NCI-H1105 treated with DMSO at 0.1 percent for 48 hours (cell line): ENCODE measurements at places on chromosomes 3 and 15.

DNA sequence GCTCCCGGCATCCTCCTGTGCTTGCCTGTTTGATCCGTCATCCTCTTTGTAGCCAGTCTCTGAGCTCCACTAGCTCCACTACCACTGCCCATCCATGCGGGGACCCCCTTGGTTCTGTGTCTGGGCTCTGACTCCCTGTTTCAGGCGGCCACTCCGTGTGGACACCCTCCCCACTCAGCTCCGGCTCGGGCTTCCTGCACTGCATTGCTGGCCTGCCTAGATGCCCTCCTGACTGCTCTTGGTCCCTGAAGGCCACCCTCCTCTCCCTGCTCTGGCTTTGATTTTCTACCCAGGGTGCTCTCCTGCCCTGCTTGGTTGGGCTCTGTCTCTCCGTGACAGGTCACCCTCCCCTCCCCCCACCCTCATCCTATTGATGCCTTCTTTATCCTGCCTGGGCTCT, 4.0 kb upstream of the ADGRG7 start:
- no peak for DNase-seq

GRCh38 chr3:55069950-55070349, 142.1 kb upstream of the LRTM1 start:
- DNase-seq, result peak; percentile 0

DNA sequence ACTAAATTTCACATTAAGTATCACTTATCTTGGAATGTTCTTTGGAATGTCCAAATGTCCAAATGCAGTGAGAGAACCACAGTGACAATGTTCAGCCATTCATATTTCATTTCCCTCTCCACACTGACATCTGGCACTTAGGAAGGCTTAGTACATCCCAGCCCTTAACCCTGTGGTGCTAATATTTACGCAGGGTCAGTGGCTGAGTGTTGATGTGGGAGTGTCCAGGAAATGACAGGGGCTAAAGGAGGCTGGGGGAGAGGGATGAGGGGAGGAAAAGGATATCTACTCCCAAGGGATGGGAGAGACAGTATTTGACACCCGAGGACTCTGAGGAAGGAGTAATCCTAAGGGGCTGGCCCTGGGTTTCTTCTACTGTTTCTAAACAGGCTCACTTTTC, 14.1 kb upstream of the CCR4 start:
- DNase-seq, result no peak

GRCh38 chr3:182460303-182460702, 333.0 kb upstream of the ATP11B start:
- DNase-seq, result no peak

- no peak for DNase-seq
Observed at GRCh38 chr3:76753599-76753998, 286.3 kb upstream of the ROBO2 start.

- DNase-seq, result no peak
Observed at GRCh38 chr3:177822681-177823096, 625.4 kb upstream of the TBL1XR1 start.

DNA sequence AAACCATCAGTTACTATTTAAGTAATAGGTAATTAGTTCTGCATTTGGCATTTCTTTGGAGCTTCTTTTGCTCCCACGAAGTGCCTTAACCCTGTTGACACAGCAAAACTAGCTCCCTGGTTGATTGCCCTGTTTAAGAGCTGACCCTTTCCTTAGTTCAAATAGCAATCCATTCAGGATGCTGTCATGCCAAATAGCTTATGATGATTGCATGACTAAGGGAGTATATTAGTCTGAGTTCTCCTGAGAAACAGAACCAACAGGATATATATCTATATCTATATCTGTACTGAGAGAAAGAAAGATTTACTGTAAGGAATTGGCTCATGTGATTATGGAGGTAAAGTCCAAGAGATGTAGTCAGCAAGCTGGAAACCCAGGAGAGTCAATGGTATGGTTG, 50.3 kb upstream of the SPRED1 start:
- no peak for DNase-seq

- no peak for DNase-seq
Observed at GRCh38 chr15:75456710-75457109, 5.2 kb upstream of the SIN3A start.
